ENCODE measurements at places on chromosomes 7 and 10. TPM values are rescaled to one million over a fixed set of nuclear protein-coding genes. Genes with fewer than 3 reads are reported as not detected.

DNA sequence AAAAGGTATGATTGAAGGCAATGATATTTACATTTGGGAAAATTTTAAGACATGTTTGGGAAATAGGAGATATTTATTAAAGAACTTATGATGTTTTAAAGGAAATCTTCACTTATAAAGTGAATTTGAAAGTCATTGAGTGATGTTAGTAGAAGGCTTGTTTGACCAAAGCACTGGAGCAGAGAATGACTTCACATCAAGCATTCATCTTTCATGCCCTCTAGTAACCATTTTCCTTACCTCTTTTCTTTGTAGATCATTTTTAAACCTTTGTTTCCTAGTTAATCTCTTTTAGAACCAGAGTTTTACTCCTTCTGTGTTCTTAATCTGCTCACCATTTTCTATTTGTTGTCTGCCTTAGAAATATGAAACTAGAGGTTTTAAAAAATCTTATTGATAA is 111.3 kb upstream of the FOXP2 start:
- no peak for DNase-seq

DNA sequence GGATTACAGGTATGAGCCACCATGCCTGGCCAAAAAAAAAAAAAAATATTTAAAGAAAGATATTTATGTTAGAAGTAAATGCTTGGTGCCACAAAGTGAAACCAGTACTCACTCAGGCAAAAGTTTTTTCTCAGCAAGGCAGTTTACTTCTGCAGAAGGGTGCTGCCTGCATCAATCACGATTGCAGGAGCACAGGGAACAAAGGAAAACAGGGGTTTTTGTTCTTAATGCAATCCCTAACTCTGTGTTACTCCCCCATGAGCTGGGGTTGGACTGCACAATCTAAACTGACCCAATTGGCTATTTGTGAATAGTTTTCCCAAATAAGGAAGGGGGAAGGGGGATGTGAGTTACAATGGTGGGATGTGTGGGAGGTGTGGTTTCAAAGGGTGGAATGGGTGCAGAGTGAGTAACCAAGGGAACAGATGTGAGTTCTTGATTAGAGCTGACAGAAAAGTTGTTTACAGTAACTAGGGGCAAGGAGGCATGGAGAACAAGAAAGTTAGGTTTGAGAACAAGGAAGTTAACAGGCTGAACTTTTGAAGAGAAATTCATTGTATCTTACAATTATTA is 255.4 kb downstream of the TYW1 start:
- no peak for DNase-seq

- DNase-seq: no peak
These were observed 489.5 kb downstream of the REEP3 start for GRCh38 chr10:64010711-64011110.

- DNase-seq: no peak
These were observed 374.0 kb upstream of the STEAP1 start for GRCh38 chr7:89780291-89780690.

DNA sequence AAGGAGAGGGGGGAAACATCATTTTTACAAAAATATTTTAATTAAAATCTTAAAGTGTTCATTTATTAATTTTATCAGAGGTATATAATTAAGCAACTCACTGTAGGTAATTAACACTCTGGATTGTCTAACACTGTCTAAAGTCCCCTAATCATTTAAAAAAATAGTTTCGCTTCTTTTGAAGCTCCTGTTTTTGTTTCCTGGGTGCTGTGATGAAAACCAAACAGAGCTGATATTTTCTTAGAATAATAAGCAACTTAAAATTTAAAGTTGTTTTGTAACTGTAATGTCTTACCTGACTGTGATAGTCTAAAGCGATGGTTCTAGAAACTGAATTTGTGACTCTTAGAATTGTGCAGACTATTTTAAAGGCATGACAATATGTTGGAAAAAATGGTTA is 961.0 kb downstream of the GATA3 start:
- DNase-seq: no peak

GRCh38 chr7:34338961-34339526 is 319.0 kb upstream of the NPSR1 start:
- DNase-seq: no peak

DNA sequence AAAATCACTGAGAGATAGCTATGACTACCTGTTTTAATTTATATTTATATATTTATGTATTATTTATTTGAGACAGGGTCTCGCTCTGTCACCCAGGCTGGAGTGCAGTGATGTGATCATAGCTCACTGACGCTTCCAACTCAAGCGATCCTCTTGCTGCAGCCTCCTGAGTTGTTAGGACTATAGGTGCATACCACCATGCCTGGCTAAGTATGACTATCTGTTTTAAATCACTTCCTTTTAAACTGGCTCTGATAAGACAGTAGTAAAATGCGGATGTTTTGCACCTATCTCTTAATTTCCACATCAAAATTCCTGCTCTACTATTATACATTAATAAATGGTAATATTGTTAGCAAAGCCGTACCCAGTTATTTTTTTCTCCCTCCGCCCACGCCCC is 41.8 kb downstream of the DNMBP start:
- DNase-seq: no peak

DNA sequence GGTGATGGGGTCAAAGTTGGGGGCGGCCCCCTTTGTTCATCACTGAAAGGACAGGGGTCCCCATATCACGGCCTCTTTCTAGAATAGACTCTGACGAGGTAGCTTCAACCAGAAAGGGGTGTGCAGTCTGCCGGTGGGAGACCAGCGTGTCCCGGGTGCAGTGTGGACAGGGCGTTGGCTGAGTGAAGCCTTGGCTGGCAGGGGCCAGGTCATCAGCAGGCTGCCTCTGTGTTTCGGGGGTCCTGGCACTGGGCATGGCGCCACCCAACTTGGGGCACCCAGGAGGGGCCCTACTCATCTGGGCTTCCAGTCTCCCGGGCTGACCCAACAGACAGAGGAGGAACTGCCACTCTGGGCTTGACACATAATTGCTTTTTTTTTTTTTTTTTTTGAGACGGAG is 3.5 kb upstream of the AMZ1 start:
- no peak for DNase-seq

DNA sequence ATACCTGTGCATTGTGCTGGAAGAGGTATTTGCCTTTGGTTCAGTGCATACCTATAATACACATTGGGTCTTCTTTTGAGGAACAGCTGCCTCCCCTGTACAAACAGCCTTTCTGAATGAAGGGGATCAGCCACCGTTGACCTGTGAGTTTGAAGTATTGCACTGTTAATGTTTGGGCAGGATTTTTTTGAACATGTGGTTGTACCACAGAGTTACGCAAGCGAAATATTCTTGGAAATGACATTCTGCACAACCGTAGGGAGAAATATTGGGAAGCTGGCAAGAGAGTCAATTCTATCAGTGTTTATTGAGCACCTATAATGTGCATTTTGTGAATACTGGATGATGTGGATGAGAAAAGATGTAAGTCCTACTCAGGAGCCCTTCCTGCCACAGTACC is 270.6 kb downstream of the AUTS2 start:
- DNase-seq: no peak

DNA sequence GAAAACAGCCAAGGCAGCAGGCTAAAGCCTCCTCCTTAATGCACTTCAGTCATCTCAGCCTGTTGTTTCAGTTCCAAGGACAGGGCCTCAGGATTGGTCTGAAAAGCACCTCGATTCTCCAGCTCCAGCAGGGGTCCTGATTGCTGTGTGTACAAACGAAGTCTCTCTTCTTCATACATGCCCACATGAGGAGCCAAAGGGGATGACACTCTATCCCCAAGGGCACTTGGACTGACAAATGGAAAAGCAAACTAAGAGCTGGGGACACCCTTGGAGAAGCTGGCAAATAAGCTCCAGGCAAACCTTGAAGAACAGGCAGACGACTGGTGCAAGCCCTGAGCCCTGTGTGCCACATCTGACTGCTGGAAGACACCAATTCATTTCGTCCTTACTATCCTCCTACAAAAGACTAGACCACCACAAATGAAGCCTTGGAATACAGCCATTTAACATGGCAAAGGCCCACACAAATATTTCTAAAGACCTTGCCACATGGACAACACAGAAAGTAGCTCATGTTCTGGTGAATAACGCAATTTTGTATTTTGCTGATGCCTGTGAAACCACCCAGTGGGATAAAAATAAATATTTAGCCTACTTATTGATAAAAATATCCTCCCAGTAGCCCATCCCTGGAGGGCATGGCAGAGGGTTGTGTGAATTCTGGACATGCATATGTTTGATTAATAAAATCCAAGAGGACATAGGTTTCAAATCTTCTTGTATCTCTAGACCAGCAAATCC is 61.9 kb downstream of the PARD3 start:
- DNase-seq: no peak

DNA sequence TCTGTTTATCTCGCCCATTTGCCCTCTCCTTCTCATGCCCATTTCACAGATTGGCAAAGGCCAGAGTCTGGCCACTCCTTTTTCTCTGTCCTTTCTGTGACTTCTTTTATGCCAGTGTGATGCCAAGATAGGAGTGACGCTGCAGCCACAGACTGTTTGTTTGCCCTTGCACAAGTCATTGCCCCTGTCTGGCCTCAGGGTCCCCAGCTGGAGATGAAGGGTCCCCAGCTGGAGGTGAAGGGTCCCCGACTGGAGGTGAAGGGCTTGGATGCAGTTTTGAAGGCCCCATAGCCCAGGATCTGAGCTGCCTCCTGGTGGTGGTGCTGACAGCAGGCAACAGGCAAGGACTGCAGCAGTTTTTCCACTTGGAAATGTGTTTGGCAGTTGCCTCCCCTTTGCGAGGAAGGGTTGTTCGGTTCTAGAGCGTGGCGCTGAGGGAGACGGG is 50.8 kb upstream of the SLC29A3 start:
- DNase-seq: no peak

- peak; percentile 36 for DNase-seq
These were observed 7.8 kb upstream of the BHLHA15 start for GRCh38 chr7:98203261-98203963.

- DNase-seq: no peak
These were observed 6.6 kb downstream of the EZH2 start for GRCh38 chr7:148877517-148877916.

- DNase-seq: no peak
These were observed 57.9 kb downstream of the AFAP1L2 start for GRCh38 chr10:114346176-114347031.

- DNase-seq: peak; percentile 90
These were observed 61.0 kb upstream of the AOAH start for GRCh38 chr7:36784991-36785940.

GRCh38 chr10:79335470-79336235 is 11.6 kb upstream of the PPIF start:
- peak; percentile 37 for DNase-seq

DNA sequence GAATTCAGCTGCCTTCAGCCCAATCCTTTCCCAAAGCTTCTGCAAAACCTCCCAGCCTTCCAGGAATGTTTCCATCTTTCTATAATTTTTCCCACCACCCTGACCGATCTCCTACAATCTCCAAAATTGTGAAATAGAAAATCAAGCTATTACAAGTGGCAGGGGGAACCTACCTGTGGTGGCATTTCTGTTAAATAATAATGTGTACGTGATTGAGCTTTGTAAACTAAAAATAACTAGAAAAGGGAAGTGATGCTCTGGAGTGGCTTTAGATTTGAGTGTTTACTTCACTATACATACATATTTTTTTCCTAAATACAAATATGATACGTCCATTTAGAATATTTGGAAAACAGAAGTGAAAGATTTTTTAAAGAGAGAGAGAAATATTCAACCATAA is 593.6 kb downstream of the GRM8 start:
- DNase-seq: no peak

GRCh38 chr10:73907841-73908517 is 3.0 kb upstream of the PLAU start:
- DNase-seq: no peak

- DNase-seq: no peak
These were observed 10.3 kb upstream of the ANKRD1 start for GRCh38 chr10:90930971-90931871.

GRCh38 chr7:47572094-47572445 is 9.8 kb downstream of the TNS3 start:
- no peak for DNase-seq

DNA sequence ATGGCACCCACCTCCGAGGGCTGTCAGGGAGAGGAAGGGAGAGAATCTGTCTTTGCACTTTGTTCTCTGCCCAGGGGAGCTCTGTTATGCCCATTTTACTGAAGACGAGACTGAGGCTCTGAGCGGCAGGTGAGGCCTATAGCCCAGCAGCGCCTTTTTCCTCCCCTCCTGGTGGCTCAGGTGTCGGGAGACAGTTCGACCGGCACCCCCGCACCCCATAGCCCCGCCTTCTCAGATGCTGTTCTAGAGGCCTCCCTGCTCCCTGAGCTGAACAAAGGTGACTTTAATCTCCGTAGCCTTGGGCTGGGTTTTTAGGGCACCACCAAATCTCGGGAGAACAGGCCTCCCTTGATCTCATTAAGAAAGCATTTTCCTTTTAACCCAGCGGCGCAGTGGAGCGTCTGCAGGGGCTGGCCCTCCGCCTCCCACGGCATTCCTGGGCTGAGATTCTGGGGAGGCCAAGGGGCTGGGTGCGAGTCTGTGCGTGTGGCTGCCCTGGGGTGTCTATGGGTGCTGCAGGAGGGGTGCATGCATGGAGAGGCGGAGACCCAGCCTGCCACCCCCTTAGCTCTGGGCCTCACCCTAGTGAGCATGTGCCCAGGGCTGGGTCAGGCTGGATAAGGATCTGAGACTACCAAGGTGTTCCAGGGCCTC is 3.3 kb downstream of the LFNG start:
- DNase-seq: peak; percentile 81

DNA sequence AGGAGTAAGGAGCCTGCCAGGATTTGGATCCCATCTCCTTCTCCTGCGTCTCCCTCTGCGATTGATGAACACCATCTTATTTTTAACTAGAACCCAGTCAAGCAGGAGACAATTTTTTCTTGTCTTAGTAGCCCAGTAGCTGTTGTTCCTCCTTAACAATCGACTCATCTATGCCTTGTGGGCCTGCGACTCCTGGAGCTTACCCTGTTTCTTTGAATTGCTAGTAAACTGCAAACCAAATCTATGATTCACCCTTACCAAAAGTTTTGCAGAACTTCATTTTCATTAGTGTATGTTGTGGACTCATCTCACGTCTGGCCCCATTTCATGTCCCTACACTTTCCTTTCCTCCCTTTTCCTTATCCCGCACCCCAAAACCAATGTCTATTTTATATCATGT is 37.7 kb downstream of the TRIL start:
- no peak for DNase-seq

GRCh38 chr7:149885191-149886017 is 11.6 kb downstream of the ATP6V0E2 start:
- no peak for DNase-seq

ACHE gene
- 3.3 TPM for total RNA-seq

FAM25C gene
- total RNA-seq: not detected

SYCE1 gene
- total RNA-seq: not detected

FXYD4 gene
- total RNA-seq: not detected

SLC29A3 gene
- not detected for total RNA-seq

AKR1C8 gene
- 0.53 TPM for total RNA-seq

ZNF239 gene
- total RNA-seq: 2.6 TPM

OR9A2 gene
- not detected for total RNA-seq

TMEM196 gene
- not detected for total RNA-seq

COL17A1 gene
- total RNA-seq: 66.0 TPM

NPFFR1 gene
- not detected for total RNA-seq
